Large intestine (tissue), 12 donors: ENCODE measurements at places on chromosomes 6 and 20.

DNA sequence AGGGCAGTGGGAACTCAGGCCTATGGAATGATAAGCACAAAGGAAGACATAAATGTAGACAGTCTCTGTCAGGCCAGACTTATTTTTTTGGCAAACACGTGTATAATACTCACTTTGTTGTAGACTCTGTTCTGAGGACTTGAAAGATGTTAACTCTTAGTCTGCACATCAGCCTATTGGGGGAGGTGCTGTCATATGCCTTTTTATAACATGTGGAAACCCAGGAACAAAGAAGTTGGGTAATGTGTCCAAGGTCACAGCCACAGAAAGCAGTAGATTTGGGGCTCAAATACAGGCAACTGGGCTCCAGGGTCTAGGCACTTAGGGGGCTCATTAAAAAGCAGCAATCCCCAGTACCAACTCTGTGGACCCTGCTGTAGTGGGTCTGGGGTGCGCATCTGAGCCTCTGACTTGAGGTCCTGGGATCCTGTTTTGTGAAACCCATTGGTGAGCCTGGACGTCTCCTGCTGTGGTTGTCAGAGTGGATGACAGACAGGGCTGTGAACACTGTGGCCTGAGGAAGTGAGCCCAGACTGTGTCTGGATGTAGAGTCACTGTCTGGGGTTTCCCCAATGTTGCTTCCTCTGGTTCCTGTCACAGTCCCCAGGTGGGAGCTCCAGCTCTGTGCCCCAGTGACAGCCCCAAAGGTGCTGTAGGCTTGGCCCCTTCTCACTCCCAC lies 50.0 kb downstream of the CDH26 start:
- DNase-seq, result no peak

DNA sequence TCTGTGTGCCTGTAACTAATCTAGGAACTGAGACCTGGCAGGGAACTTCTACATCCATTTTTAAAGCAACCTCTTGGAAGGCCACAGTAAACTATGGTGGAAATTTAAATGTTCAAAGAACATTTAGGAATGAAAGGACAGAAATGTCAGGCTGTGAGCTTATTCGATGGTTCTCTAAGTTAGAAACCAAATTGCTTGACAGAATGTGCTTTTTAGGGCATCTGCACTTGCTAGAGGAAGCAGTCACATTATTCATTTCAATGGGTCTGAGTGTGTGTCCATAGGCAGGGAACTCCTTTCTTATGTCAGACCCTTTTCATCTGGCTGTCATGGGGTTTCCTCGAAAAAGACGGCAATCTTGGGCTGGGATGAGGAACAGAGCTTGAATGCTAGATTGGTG lies 84.4 kb downstream of the PPP1R14C start:
- no peak for DNase-seq

GRCh38 chr6:134954272-134955000 lies 4.5 kb upstream of the ALDH8A1 start:
- peak; percentile 55 for DNase-seq

DNA sequence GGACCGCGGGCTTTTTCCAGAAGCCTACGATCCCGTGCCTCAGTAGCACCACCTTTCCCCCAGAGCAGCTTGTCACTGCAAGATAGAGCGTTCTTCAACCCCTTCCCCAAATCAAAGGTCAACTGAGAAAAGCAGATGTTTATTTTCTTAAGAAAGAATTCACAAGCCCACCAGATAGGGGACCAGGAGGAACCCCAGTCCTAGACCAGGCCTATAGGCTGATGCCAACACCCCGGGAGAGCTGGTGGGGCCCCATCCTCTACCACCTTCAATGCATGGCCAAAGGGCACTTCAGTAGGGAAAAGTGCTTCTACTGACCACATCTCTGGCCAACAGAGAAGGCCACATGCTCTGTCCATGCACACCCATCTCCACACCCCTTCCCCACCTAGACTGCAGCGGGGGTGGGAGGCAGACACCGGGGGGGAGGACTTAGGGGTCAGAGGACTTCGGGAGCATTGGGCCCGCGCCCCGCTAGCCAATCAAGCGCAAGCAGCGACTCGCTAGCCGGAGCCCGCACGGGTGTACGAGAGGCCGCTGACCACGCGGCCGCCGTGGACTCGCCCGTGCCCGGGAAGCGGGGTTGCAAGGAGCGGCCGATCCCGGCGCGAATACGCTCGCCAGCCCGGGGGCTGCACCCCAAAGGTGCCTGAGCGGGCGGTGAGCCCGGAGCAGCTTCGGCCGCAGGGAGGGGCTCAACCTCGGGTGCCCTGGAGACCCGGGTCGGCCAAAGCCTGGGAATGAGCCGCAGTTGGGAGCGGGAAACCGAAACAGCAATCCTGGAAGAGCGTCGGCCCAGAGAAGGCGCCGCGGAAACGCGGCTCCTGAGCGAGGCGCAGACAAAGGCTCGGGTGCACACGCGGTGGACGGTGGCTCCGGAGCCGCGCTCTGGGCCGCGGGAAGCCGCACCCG lies 2.8 kb downstream of the PDE10A start:
- DNase-seq, result peak; percentile 14

GRCh38 chr6:161218222-161218621 lies 55.6 kb downstream of the AGPAT4 start:
- DNase-seq, result no peak

DNA sequence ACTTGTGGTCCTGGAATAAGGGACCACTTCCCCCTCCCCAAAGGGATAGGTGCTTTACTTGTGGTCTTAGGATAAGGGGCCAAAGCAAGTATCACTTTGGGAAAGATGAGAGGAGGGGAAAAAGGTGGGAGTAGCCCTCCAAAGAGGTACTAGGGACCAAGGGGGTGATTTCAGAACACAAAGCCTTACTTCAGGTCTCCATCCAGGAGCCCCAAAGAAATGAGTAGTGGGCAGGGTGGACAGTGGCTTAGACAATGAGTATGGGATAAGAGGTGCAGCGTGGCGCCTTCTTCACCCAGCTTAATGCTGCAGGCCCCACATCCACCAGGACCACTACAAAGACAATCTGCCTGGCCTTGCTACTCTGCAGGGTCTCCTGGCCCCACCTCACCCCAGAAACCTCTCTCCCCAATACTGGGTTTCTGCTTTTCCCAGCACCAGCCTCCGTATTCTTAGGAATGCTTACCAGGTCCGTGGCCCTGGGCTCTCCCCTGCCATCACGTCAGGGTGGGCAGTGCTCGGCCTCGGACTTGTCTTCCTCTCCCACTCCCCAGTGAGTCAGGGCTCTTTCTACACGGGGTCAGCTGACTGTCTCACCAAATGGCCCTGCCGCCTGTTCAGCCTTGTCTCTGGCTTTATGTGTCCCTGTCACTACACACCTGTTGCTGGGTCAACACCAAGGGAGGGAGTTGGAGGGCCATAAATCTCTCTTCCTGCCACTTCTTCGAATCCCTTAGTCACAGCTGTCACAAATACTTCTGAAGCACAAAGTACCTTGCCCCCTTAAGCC lies 3.1 kb downstream of the NNAT start:
- peak; percentile 72 for DNase-seq

- DNase-seq, result no peak
These were observed 332.9 kb upstream of the PRDM1 start for GRCh38 chr6:105753207-105753606.

DNA sequence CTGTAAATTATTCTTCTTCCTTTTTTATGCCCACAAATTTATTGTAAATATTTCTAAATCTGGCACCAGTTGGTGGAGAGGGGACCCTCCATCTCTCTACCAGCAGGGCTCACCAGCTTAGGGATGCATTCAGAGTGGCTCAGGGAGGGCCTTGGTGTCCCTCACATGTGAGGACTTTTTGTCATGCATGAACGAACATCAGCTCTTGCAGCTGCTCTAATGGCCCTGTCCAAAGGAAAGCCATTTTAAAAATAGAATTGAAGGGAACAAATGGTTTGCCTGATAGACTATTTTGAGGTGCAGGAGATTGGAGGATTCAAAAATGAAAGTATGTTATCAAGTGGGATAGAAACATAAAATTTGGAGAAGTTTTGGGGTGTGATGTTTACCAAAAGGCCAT lies 37.5 kb upstream of the KLHL31 start:
- DNase-seq, result no peak

DNA sequence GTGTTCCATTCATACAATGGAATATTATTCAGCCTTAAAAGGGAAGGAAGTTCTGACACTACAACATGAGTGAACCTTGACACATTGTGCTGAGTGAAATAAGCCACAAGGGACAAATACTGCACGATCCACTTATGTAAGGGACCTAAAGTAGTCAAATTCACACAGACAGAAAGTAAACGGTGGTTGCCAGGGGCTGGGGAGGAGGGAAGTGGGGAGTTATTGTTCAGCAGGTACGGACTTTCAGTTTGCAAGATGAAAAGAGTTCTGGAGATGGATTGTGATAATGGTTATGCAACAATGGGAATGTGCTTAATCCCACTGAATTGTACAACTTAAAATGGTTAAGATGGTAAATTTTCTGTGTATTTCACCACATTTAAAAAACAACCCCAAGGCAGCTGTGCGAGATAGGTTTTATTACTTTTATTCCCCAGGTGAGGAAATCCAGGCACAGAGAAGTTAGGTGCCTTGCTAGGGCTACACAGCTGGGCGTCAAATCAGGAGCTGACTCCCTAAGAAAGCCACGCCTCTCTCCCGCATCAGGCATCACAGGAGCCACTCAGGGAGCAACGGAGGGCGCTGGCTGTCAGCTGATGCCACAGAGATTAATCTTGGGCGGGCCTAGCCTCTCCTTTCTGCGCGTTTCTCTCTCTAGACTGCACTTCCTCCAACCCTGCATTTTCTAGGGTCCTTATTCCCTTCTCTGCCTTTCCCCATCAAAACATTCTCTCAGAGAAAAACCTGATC lies 9.3 kb upstream of the TRAF3IP2 start:
- peak; percentile 81 for DNase-seq

- DNase-seq, result no peak
These were observed 1.8 kb downstream of the ALDH8A1 start for GRCh38 chr6:134948142-134948541.

DNA sequence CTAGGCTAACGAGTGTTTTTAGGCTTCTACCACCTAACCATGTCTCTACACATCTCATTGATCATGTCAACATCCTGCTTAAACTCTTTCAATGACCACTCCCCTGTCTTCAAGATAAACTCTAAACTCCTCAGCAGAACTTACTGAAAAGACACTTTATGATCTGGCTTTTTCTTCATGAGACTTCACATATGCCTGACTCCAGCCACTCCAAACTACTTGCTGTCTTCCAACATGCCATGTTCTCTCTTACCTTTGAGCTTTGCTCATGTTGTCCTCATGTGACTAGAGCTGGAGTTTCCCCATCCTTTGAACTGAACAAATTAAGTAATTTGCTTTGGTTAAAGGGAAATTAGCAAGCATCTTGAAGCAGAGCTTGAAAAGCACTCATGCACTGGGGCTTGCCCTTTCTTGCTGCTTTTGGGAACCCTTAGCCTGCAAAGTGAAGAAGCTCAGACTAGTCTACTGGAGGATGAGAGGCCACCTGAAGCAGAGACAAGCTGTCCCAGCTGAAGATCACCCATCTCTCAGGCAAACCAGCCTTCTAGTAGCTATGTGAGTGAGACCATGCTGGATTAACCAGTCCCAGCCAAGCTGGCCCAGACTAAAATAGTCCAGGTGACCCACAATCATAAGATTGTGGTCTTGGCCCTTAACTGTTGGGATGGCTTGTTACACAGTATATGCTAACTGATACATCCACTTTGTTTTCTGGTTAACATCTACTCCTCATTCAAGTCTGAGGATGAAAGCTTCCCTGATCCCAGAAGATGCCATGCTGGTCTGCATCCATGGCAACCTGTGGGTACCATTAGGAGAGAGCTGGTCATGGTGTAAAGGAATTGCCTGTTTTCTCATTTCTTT lies 235.8 kb downstream of the GMPR start:
- DNase-seq, result no peak

- no peak for DNase-seq
These were observed 465.0 kb upstream of the HSF2 start for GRCh38 chr6:121934451-121934850.

GRCh38 chr6:134346932-134347545 lies 29.1 kb upstream of the SGK1 start:
- no peak for DNase-seq

DNA sequence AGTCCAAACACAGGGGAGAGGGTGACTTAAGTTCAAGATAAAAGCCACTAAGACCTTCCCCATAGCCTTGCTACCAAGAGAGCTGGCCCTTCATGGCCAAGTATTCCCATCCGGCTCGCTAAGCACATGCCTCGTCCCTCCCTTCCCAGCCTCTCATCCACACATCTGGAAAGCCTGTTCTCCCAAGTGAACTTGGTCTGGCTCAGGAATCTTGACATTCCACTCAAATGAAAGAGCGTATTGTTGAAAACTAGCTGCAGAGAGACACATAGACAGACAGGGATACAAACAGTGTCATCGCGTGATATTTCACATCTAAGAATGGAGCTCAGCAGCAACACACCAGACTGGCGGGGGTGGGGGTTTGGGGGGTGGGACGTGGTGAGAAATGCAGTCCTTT lies 182.8 kb upstream of the FOXQ1 start:
- no peak for DNase-seq

DNA sequence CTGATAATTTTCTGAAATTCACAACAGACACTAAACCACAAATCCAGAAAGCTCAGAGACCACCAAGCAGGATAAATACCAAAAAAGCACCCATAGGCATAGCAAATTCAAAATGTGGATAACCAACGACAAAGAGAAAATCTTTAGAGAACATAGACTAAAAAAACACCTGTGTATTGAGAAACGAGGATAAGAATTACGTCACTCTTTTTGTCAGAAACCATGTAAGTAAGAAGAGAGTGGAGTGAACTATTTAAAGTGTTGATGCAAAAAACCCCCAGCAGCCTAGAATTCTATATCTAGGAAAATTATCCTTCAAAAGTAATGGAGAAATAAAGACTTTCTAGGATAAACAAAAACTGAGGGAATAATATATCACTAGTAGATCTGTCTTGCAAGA lies 126.9 kb upstream of the SCGN start:
- no peak for DNase-seq

DNA sequence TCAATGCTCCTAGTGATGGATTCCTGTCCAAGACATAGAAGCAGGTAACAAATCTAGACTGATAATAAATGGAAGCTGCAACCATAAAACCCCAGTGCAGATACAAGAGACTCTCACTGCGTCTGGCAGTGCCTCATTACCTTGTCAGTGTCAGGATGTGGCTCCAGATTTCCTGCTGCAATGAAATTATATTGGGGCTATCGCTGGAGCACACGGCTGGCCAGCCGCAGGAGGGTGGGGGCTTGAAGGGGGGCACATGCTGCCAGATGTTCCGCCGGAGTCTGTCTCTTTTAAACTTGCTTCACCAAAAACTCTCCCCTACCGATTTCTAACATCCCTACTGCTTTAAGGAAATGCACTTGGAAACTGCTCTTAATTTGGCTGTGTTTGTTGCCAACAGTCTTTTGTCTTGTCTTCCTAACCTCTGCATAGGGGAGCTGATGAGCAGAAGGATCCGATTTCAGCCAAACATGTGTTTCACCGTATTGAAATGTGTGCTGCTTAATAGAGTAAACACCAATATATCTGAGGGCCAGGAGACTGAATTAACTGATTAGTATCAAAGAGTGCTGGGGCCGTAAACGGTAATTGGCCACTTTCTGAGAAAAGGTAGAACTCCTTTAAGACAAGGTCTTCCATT lies 102.2 kb upstream of the EXOC2 start:
- DNase-seq, result no peak
